ENCODE measurements at places on chromosomes 16 and 17.
A peak's percentile ranks its signal among the peaks of the same experiment; 100 is the strongest.

- DNase-seq = no peak
Measured at GRCh38 chr17:39012725-39013124, 45.5 kb upstream of the FBXO47 start.

- DNase-seq = no peak
Measured at GRCh38 chr17:39716073-39716818, 14.1 kb downstream of the MIEN1 start.

GRCh38 chr16:46986896-46987295 is 13.4 kb upstream of the DNAJA2 start:
- no peak for DNase-seq

DNA sequence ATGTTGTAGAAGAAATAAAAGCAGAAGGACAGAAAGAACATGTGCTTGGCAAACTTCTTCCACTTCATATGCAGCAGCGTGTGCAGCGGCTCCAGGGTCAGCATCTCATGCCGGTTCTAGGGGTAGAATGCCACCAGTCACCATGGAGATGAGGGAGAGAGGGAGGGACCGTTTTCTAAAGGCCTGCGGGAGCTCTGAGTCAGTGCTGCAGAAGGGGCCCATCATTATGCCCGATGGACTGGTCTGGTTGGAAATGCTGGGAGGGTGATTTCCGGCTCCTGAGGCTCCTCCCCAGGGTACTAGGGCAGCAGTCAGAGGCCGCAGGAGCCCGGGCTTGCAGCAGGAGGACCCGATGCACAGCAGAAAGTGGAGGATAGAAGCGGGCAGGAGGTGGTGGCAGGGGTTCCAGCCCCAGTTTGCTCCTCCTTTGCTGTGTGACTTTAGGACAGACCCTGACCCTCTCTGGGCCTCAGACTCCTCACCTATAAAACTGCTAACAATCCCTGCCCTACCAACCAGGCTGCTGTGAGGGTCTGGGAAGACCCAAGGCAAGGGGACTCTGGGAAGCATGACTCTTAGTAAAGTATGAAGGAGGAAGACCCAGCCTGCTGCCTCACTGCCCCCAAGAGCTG is 28.6 kb downstream of the TRPV3 start:
- DNase-seq = no peak

DNA sequence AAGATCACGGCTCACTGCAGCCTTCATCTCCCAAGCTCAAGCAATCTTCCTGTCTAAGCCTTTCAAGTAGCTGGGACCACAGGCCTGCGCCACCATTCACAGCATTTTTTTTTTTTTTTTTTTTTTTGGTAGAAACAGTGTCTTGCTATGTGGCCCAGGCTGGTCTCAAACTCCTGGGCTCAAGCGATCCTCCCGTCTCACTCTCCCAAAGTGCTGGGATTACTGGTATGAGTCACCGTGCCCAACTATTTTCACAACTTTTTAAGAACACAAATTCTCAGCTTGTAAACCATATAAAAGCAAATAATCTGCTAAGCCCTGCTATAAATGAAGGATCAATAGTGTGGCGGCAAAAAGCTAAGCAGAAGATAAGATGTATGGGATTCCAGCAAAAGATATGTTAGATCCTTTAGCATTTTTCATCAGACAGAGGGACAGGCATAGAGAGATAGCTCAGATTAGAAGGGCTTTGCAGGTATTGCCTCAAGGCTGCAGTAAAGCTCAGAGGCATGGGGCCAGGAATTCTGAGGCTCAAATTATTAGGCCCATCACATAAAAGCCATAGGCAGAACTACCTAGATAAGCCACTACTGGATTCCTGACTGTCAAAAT is 55.1 kb downstream of the EMP2 start:
- DNase-seq = no peak

GRCh38 chr16:84119368-84119767 is 2.6 kb upstream of the MBTPS1 start:
- DNase-seq = no peak

DNA sequence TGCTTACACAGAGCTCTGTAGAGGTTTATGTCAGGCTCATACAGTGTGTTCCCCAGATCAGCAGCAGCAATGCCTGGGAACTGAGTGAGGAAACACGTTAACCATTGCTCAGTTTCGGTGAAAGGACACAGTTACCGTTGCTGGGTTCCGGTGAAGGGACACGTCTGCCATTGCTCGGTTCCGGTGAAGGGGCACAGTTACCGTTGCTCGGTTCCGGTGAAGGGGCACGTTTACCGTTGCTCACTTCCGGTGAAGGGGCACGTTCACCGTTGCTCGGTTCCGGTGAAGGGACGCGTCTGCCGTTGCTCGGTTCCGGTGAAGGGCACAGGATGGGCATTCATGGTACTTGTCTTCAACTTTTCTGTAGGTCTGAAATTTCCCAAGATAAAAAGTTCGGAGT is 81.7 kb downstream of the MRM3 start:
- DNase-seq = no peak

DNA sequence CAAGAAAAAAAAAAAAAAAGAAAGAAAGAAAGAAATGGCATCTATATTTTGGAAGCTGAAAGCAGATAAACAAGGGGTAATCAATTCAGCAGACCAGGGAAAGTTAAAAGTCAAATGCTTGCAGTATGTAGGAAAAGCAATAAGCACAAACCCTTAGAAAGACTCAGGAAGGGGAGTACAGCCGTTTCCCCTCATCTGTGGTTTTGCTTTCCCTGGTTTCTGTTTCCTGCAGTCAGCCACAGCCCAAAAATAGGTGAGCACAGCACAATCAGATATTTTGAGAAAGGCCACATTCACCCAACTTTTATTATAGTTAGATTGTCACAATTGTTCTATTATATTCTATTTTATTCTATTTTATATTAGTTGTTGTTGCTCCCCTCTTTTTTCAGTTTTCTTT is 14.4 kb upstream of the ALOX12 start:
- DNase-seq = no peak

GRCh38 chr17:178292-179065 is 3.0 kb downstream of the DOC2B start:
- DNase-seq = no peak

GRCh38 chr17:58759522-58759921 is 3.9 kb downstream of the PPM1E start:
- DNase-seq = no peak

DNA sequence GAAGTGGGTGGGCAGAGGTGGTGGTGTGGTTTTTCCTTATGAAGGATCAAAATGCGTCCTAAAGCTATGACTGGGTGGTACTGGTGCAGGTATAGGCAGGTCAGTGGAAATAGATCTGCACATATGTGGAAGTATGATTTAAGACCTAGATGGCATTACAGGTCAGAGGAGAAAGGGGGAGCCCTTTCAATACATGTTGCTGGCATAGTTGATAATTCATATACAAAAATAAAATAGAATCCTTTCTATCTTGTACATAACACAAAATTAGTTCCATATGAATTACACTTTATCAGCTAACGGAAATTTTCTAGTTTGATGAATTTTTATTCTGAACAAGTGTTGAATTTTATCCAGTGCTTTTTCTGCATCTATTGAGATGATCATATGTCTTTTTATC is 20.8 kb upstream of the PIK3R5 start:
- no peak for DNase-seq

DNA sequence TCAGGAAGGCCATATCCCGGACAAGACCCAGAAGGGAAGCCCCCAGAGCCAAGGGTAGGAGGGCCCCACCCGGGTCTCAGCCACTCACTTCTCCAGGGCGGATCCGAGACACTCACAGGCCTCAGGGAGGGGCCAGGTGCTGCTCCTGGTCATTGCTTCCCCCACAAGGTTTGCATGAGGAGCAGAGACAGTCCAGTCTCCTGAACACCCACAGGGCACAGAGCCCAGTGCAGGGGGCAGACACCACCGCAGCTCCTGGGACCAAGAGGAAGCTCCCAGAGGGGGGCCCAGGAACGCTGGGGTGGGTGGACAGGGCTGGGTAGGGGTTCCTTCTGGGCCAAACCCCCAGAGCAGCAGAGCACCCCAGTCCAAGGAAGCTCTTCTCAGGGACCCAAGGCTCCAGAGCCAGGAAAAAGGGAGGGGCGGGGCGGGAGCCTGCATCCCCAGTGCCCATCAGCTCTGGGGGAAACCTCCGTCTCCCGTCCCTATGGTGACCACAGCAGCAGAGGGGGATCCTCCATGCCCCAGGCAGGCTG is 709 bp upstream of the MRPL28 start:
- DNase-seq = no peak

GRCh38 chr16:75446416-75446815 is 13.1 kb upstream of the CFDP1 start:
- no peak for DNase-seq

- DNase-seq = no peak
Measured at GRCh38 chr16:81723098-81723723, 55.9 kb upstream of the PLCG2 start.

- DNase-seq = no peak
Measured at GRCh38 chr16:74080311-74080710, 216.3 kb upstream of the PSMD7 start.

DNA sequence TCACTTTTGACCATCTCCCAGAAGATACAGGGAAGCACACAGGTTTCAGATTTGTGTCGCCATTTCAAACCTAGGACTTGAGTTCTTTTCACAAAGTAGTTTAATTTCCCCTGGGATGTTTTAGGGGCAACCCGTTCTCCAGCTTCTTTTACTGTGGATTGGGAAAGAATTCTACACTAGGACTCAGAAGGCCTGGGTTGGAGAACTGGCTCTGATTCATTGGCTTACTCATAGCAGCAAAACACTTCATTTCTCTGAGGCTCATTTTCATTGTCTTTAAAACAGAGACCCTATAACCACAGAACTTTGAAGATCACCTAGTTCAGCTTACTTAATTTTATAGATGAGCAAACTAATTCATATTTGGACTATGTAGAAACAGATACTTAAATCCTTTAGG is 175.9 kb upstream of the SALL1 start:
- no peak for DNase-seq

DNA sequence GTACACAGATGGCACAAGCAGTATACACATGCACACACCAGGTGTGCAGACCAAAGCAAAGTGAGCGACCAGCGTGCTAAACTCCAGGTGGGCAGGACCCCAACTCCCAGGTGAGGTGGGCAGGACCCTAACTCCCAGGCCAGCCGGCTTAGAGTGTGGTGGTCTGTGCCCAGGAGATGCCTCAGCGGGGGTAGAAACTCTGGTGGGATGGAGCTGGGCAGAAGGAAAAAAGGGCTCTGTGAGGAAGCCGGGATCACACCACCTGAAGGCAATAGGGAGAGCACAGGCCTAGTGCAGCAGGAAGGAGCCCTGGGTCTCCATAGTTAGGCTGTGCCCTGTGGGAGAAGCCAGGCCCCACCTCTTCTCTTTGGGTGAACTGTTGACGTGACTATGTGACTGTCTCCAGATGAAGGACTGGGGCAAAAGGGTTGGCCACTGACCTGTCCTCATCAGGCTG is 1.6 kb upstream of the FOXJ1 start:
- DNase-seq = no peak

DNA sequence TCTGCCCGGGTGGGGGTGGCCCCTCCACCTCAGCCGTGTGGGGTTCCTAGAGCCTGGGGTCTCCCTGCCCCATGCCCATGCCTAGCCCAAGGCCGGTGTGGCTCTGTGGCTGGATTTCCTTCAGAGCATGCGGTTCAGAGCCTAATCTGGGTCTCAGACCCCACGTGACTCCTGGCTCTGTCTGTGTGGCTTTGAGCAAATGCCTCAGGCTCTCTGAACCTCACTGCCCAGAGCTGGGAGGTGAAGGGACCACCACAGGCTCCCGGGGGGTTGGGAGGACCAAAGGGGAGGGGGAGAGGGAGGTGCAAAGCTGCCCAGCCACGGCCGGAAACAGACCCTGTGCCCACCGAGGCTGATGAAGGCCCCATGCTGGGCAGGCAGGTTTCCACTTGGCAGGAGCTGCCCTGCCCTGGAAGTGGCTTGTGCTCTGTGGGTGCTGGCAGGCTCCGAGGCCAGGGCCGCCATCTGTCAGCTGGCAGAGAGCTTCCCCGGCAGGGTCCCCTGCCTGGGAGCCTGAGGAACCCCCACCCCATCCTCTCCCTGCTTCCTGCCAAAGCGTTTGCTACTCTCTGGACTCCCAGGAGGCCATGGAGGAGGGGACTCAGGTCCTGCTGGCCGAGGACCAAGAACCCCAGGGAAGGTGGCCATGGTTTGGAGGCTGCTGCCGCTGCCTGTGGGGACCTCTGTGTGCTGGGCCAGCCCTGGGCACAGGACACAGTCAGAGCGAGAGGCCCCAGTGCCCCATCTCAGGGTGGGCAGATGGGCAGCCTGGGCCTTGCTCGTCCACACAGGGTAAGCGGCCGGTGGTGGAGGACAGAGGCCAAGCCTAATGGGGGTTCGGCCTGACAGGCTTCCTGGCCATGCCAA is 4.0 kb downstream of the CDH15 start:
- DNase-seq = no peak

DNA sequence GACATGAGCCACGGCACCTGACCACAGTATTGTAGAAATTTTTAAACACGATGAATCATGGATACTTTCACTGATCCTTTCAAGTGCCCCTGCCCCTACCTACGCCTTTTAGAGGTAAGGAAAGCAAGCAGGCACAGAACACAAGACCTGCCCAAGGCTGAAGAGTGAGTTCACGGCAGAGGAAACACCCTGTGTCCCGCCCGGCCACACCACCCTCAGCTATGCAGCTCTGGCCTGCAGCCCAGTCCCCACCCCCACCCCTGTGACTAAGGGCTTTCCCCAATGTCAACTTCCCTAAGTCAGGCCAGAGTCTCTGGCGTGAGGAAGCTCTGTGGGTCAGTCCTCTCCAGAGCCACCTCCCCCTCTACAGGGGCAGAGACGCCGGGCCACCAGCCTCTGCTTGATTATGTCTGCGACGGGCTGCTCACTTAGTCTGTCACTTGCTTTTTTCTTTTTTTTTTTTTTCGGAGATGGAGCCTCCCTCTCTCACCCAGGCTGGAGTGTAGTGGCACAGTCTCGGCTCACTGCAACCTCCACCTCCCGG is 8.4 kb downstream of the SLC16A5 start:
- DNase-seq = no peak

- DNase-seq = no peak
Measured at GRCh38 chr17:49086649-49087048, 45.9 kb upstream of the B4GALNT2 start.

GRCh38 chr17:61307905-61308886 is 91.4 kb upstream of the TBX2 start:
- peak; percentile 9 for DNase-seq

DNA sequence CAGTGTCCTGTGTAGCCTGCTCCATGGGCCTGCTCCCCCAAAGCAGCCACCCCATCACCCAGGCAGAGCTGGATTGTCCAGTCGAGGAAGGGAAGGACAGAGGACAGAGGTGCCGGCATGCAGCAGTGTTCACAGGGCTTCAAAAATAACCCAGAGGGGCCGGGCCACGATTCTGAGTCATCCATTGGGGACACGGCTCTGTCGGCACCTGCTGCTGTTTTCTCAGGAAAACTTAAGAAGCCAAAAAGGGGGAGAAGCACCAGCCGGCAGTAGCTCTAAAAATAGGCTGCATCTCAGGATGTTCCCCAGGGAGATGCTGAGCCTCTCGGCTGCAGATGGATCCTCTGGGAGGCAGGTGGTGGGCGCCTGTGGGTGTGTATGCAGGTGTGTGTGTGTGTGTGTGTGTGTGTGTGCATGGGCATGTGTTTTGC is 1.6 kb downstream of the CA7 start:
- DNase-seq = no peak

GRCh38 chr16:86382067-86382773 is 128.1 kb upstream of the FOXF1 start:
- no peak for DNase-seq

GRCh38 chr17:16488186-16488967 is 3.6 kb downstream of the LRRC75A start:
- DNase-seq = no peak

- DNase-seq = no peak
Measured at GRCh38 chr16:3732171-3732570, 14.8 kb upstream of the TRAP1 start.
